ENCODE measurements at places on chromosomes 12 and 14.

DNA sequence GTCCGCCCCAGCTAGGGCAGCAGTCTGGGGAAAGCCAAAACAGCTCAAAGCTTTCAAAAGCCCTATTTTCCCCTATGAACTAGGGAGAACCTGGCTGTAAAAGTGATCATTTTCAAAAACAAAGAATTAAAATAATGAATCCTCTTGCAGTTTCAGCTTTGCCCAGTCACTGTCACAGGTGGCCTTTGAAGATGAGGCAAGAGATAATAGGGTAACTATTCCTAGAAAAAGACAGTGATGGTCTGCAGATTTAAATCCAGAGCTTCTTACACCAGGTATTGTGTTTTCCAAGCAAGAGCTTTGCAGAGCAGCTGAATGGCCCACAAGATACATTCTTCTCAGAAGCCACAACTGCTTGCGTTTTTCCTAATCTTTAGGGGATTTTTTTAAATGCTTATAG lies 80.2 kb upstream of the NUDT4 start:
- DNase-seq: no peak

- no peak for DNase-seq
These were observed 91.0 kb downstream of the FLRT2 start for GRCh38 chr14:85620947-85621346.

DNA sequence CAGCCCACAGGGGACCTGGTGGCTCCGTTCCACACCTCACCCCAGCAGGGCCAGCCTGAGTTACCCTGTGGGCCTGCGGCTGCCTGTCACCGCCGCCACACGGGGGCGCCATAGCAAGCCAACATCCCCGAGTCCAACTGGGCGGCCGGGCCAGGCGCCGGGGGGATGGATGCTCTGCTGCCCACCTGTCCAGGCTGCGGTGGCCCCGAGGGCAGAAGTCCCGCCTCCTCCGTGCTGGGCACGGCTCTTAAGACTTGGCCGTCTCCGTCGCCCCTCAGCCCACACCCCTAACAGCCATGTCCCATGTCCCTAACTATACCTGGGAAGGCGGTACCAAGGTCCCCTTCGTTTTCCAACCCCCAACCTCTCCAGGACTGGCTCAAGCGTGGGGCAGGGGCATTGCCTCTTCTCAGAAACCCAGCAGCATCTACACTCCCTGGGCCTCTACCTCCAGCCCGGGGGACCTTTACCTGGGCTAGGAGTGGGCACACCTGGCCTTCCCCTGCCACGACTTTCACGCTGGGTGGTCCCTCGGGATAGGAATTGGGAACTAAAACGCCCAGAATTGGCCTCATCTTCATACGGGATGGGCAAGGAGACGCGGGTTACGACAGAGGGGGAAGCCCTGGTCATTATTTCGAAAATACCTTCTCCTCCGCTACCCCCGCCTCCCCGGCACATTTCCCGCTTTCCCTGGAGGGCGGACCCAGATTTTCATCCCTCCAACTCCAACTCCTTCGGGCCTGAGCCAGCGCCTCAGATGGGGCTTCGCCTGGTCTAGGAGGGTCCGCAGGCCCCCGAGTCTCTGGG lies 1.1 kb upstream of the CYP46A1 start:
- peak; percentile 74 for DNase-seq

- DNase-seq: no peak
These were observed 163.6 kb upstream of the NAV3 start for GRCh38 chr12:77667101-77667500.

DNA sequence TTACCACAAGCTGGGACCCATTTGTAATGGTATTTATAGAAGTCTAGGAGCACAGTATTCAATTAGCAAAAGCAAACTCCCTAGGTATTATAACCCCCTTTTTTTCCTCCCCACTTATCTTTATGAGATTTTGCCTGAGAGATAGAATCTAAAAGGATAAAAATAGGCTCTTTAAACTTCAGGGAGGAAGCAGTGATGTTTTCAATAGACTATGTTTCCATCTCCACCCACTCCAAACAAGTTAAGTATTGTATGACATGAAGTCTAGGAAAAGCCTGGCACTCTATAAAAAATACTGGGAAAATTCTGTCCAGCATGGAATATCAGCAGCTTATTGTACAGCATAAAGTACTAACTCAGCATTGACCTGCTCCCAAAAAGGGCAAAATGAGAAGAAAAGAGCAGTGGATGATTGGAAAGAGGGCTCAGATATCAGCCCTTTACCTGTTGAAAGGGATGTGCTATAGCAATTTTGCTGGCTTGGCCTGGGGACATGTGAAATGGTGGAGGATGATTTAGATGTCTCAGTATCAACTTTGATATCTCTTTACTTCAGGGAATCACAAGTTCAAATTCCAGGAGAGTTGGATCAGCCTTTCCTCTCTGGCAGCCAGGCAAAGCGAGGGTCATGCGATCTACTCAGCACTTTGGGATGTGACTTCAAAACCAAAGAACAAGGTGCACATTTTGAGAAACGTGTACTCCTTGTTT lies 72.4 kb downstream of the IGF1 start:
- DNase-seq: no peak

DNA sequence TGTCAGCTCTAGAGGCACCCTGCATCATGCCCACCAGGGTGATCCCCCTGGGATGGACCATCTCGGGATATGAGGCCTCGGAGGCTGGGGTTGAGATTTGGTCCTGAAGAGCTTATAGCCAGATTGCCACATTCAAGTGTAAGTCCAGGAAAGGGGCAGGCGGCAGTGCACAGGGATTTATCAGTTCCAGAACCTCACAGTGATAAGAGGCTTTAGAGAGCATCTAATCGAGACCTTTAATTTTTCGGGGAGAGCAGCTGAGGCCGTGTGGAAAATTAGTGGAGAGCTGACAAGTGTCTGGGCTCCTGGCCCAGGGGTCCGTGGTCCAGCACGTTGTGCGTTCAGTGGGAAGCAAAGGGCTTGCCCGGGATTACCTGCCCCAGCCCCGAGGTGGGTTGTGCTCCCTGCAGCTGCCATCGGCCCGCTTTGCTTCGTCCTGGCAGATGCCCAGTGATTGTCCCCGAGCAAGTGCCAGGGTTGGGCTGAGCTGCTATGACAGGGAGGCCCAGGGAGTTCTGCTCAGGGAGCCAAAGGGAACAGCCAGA lies 52.1 kb downstream of the C14orf132 start:
- no peak for DNase-seq

- DNase-seq: no peak
These were observed 288.6 kb downstream of the PDZRN4 start for GRCh38 chr12:41476499-41477439.

- no peak for DNase-seq
These were observed 15.1 kb downstream of the BMAL2 start for GRCh38 chr12:27347779-27348178.

DNA sequence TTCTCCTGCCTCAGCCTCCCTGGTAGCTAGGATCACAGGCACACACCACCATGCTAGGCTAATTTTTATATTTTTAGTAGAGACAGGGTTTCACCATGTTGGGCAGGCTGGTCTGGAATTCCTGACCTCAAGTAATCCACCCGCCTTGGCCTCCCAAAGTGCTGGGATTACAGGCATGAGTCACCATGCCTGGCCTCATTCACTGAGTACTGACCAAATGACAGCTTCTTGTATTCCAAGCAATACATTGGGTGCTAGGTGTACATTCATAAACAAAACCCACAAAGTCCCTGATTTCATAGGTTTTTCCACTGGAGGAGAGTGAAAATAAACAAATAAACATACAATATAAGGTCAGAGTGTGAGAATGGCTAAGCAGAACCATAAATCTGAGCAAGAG lies 136.3 kb downstream of the HELB start:
- DNase-seq: no peak

- no peak for DNase-seq
These were observed 324.2 kb downstream of the AEBP2 start for GRCh38 chr12:19763488-19763887.

- no peak for DNase-seq
These were observed 179.4 kb upstream of the ABCD2 start for GRCh38 chr12:39798977-39799376.

DNA sequence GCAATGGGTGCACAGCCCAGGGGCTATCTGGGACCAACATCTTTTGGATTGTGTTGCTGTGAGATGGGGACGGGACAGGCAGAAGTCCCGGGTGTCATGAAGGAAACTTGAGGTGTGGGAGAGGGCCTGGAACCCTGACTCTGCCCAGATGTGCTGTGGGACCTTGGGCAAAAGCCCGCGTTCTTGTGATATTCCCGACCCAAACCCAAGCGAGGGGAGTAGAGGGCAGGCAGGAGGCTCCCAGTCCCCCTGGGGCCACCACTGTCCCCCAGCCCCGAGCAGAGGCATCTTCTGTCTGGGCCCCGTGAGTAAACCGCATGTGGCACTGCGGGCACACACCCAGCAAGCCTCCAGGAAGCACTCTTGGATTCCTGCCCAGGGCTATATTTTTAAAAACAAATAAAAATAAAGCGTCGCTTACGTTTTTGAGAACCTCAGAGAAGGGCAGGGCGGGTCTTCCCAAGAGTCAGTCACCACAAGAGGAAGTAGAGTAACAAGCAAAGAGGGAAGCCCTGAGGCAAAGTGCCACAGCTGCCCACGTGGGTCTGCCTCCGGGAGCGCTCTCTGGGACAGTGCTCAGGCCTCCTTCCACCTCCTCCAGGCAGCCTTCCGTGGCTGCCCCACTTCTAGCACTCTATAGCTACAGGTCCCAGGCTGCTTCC lies 39.5 kb downstream of the BEGAIN start:
- DNase-seq: no peak

DNA sequence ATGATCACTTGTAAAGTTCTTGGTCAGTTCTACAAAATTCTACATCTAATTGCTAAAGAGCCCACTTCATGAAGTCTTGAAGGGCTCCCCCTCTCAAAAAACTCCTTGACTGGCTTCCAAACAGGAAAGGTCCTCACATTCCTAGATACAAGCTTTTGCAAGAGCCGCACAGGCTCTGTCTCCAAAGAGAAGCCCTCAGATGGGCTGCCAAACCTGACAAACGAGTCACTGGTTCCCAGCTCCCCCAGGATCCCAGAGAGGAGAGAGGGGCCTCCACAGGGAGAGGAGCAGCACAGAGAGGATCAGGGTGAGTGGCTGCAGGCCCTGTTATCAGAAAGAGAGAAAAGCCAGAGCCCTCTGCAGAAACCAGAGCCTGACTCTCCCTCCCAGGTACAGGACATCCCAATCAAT lies 5.8 kb downstream of the NID2 start:
- no peak for DNase-seq

- DNase-seq: no peak
These were observed 68.3 kb downstream of the ALG10B start for GRCh38 chr12:38384816-38385378.
